ENCODE measurements at places on chromosomes 1 and 21. TPM values are rescaled to one million over a fixed set of nuclear protein-coding genes. Genes with fewer than 3 reads are reported as not detected.

The ROR1 gene
- total RNA-seq: 0.38 TPM

The IL20 gene
- not detected for total RNA-seq

The ABL2 gene
- total RNA-seq: 18.4 TPM

The OR2L8 gene
- total RNA-seq: 0.47 TPM

The SERTAD4 gene
- not detected for total RNA-seq

The IFI44L gene
- total RNA-seq: 1.4 TPM

The TMPRSS3 gene
- total RNA-seq: 8.4 TPM

The ACTA1 gene
- total RNA-seq: not detected

The CXADR gene
- total RNA-seq: not detected

The NGF gene
- total RNA-seq: not detected

The ERI3 gene
- 33.2 TPM for total RNA-seq

The SERPINC1 gene
- total RNA-seq: not detected

The PLEKHN1 gene
- 1.4 TPM for total RNA-seq

The CDCP2 gene
- not detected for total RNA-seq

The ZSCAN20 gene
- total RNA-seq: 6.2 TPM

The CRYAA gene
- total RNA-seq: not detected

The FAM3B gene
- not detected for total RNA-seq

The GSTM5 gene
- total RNA-seq: not detected

The ACOT11 gene
- total RNA-seq: 0.33 TPM

The C8A gene
- total RNA-seq: not detected

The GJC2 gene
- 2.2 TPM for total RNA-seq

The PPM1J gene
- total RNA-seq: not detected

The PMF1 gene
- total RNA-seq: 90.6 TPM

The B3GALT2 gene
- not detected for total RNA-seq

The SCAF4 gene
- total RNA-seq: 66.9 TPM

The OR6K3 gene
- not detected for total RNA-seq

Data from natural killer cell treated with Interleukin-12 subunit alpha and Interleukin-12 subunit beta and Interleukin-15 and Interleukin-18, amount 100 ng/mL, for 72 hours (primary cell).